ENCODE measurements at places on chromosomes 1 and 21.

DNA sequence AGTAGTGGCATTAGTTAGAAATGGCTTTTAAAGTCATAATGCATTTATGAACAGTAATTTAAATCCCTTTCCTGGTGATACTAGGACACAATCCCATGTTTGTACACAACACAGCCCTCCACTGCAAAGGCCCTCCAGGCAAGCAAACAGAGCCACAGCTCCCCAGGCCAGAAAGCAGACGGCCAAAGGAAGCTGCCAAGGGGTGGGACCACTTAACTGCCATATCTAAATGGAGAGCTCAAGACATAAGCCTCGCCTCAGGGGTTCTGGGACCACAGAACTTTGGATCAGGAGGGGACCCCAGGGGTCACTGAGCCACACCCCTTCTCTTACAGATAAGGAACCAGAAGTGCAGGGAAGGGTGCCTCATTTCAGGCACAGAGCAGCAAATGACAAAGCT lies 189.7 kb downstream of the KCNH1 start:
- no peak for DNase-seq

DNA sequence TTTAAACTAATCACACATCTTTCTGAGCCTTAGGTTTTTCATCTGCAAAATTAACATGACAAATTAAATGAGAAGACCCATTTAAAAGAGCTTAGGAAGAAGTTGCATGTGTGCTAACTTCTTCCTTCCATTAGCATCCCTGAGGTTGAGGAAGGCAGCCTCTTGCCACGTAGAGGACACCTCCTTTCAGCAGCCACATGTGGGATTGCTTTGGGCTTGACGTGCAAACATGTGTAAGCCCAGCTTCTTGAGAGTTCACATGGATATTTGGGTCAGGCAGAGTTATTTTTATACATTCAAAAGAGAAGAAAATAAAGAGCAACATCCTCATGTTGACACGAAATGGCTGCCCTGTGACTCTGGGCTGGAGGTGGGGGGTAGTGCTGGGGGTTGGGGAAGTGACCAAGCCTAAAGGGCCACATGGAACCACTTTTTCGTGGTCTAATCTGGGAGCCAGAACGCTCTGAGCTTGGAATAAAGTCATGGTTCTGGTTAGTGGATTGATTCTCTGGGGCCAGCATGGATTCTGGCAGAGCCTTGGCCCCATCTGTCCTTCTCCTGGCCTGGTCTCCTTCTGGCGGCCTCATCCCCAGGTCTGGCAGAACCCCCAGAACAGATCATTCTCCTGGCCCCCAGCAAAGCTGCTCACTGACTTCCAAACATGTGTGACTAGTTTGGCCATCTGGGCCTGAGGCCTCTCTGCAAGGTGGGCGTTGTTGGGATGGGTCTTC lies 137.1 kb upstream of the USP24 start:
- DNase-seq, result no peak

GRCh38 chr1:181028196-181028595 lies 5.5 kb upstream of the STX6 start:
- DNase-seq, result no peak

DNA sequence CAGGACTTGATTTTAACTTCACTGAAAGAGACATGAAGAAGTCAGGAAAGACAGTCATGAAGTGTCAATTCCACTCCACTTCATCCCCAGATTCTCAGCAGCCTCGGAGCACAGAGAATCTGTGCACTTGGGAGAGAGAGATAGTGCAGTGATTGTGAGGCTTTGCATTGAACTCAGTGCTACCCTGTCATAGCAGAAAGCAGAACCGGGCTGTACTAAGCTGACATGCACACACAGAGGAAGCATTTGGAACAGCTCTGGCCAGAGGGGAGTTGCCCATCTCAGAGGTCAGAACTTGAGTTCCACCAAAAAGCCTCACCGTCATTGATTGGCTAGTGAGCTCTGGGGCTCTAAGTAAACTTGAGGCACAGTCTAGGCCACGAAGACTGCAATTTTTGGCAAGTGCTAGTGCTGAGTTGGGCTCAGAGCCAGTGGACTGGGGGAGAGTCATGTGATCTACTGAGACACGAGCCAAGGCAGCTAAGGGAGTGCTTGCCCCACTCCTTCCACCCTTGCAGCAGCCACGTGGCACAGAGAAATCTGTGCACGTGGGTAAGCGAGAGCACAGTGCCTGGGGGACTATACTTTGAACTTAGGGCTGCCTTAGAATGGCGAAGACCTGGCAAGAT lies 810.2 kb upstream of the ADAMTS5 start:
- no peak for DNase-seq

GRCh38 chr1:51131185-51131584 lies 29.2 kb downstream of the C1orf185 start:
- DNase-seq, result no peak

DNA sequence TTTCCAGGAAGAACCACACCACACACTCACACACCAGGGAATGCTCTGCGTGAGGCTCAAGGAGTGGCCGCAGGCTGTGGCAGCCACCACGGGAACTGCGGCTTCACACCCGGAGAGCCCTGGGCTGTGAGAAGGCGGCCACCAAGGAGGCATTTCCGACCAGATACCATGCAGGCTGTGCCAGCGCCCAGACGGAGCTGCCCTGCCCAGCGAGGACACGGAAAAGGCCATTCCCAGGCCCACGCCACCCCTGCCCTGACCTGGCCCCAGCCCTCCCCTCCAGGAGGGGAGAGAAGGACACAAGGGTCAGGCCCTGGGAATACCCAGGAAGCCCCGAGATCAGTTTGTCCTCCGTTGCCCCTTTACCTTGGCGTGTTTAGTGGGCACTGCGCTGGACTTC lies 119.3 kb downstream of the NPHP4 start:
- DNase-seq, result no peak

- DNase-seq, result no peak
Observed at GRCh38 chr1:62613890-62614289, 16.6 kb downstream of the ANGPTL3 start.

GRCh38 chr1:221276896-221277409 lies 397.7 kb downstream of the HLX start:
- no peak for DNase-seq

GRCh38 chr1:30411206-30411605 lies 312.2 kb downstream of the MATN1 start:
- no peak for DNase-seq

- DNase-seq, result no peak
Observed at GRCh38 chr1:154348429-154349076, 23.2 kb downstream of the ATP8B2 start.

- DNase-seq, result no peak
Observed at GRCh38 chr1:161930064-161930463, 93.6 kb downstream of the OLFML2B start.

DNA sequence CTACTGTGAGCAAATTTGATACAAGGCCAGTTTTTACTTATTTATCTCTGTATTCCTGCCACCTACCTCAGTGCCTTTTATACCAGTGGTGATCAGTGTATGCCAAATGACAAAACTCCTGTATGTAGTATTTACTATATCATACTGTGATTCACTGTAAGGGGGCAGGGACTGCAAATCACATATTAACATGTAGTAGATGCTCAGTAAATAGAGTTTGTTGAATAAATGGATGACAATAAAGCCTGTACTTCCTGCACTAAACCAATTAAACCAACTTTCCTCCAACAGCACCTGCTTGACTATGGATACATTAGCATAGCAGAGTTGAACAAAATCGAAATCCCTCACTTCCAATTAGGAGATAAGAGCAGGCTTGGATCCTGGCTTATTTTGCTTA lies 73.3 kb upstream of the C1orf87 start:
- DNase-seq, result no peak

DNA sequence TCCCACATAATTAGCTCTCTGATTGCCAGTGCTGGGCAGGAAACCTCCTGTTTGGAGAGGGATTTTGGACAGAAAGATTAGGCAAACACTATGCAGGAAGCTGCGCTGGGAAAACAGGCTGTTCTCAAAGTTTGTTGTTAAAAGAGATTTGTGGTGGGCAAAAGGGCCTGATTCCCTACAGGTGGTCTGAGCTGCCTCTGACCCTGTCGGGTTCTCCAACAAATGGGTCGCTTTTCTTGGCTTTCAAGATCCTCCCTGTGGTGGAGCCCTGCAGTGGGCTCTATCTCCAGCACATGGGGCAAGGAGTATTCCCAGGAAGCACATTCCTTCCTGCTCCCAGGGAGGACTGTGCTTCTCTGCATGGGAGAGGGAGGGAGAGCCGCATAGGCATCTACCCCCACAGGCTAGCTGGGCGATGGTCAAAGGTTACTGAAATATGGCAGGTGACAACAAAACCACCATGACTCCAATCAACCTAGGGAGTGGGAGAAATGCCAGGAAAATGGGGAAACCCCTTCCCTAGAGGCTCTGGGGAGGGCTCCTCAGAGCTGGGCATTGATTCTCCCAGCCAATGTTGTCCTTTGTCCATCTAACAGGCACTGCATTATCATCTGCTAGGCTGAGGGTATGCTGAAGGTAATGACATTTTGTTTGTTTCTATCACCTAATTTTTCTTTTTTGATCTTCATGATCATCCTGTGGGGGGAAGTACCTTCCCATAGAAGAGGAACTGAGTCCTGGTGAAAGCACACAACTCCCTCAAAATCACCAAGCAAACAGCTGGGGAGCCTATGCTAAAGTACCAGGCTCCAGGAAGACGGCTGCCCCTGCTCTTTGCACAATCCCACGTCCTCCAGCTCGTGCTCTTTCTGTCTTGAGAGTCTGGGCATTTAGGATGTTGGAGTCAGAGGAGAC lies 85.3 kb downstream of the PLXNA2 start:
- DNase-seq, result no peak

DNA sequence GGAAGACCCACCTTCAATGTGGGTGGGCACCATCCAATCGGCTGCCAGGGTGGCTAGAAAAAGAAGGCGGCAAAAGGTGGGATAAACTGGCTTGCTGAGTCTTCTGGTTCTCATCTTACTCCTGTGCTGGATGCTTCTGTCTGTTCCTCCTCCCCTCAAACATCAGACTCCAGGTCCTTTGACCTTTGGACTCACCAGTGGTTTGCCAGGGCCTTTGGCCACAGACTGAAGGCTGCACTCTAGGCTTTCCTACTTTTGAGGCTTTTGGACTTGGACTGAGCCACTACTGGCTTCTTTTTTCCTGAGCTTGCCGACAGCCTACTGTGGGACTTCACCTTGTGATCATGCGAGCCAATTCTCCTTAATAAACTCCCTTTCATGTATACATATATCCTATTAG lies 55.9 kb downstream of the VCAM1 start:
- no peak for DNase-seq

DNA sequence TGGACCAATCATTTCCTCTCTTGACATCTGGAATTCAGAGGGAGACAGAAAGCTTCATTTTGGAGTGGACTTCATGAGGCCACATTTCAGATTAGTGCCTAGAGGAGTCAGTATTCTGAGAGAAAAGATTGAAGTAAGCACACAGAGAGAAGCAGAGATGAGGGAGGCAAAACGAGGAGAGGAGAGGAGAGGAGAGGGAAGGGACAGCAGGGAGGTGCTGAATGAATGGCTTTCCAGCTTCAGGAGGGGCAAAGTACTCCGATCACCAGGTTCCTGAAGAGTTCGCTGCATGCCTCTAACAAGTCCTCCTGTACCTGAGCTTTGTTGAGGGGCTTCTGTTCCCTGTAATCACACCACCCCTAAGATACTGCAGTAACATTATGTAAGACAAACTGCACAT lies 76.0 kb downstream of the NRIP1 start:
- no peak for DNase-seq

- no peak for DNase-seq
Observed at GRCh38 chr1:159915571-159916241, 9.6 kb downstream of the TAGLN2 start.

GRCh38 chr21:46600978-46601377 lies 3.9 kb downstream of the S100B start:
- no peak for DNase-seq

- no peak for DNase-seq
Observed at GRCh38 chr21:34884346-34884929, 164.7 kb downstream of the RUNX1 start.

DNA sequence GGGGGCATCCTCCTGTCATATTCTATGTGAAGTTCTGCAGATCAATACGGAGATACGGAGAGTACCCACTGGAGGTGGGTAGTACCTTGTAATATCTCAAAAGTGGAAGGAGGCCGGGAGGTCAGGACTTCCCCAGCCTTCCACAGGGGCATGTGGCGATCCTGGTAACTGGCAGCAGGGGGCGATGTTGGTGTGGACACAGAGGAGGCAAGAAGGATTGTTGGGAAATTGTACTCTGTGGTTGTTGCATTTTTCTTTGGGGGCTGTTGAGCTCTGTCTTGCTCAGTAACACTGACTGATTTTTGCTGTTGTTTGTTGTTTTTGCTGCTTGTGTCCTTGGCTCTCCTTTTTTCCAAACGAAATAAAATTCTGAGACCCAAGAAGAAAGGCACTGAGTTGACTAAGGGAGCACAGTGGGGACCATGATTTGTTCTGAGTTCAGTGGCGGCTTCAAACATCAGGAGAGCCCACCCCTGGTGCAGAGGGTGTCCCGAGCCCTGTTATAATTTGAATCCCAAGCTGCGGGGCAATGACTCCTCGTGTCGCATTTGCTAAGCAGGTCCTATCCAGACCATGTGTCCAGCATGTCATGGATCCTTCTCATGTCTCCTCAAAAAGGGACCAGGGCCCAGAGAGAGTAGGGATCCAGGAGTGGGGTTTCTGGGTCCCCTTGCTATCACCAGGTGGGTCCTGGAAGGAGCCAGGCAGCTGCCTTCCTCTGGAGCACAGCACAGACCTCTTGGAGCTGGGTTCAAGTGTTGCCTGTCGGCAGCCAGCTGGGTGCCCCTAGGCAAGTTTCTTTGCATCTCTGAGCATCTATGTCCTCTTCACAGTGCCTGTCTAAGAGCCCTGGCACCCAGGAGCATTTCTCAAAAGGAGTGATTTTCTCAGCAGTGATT lies 22.8 kb downstream of the LHX4 start:
- DNase-seq, result peak; percentile 40

GRCh38 chr1:8284127-8284526 lies 33.8 kb upstream of the SLC45A1 start:
- no peak for DNase-seq

DNA sequence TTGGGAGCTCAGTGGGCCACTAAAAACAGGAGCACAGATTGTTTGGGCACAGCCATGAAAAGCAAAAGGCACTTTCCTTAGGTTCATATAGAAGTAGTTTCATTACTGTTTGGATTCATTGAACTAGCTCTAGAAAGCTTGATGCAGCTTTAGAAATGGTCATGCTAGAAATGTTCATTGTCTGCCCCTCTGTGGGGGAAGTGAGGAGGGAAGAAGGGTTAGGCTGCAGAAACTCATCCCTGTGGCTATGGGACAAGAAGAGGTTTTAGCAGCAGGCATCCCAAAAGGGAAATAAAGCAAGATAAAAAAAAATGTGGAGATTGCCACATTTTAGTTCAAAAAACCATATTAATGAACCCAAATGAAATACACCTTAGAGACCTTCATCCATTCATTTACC lies 359.6 kb upstream of the PTBP2 start:
- no peak for DNase-seq

DNA sequence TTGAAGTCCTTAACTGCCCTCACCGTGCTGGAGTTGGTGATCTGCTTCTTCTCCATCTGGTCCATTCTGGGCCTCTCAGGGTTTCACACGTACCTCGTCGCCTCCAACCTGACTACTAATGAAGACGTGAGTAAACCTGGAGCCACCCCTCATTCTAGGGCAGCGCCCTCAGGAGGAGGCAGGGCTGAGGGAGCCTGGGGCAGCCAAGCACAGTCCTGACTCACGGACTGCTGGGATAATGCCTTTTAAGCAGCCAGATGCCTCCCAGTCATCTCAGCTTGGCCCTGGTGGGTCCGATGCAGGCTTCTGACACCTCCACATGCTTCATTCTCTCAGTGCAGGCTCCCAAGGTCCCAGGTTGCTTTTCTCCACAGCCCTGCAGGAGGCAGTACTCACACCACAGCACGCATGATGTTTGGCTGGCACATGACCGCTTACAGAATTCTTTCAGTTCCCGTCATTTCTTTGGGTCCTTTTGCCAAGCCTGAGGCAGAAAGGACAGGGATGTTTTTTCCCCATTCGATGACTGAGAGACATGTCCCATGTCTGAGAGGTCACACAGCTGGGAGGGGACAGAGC lies 11.8 kb upstream of the SFN start:
- no peak for DNase-seq
